ENCODE measurements at places on chromosomes 5 and 9.

- DNase-seq: no peak
Measured at GRCh38 chr9:111870774-111871498, 25.7 kb upstream of the UGCG start.

DNA sequence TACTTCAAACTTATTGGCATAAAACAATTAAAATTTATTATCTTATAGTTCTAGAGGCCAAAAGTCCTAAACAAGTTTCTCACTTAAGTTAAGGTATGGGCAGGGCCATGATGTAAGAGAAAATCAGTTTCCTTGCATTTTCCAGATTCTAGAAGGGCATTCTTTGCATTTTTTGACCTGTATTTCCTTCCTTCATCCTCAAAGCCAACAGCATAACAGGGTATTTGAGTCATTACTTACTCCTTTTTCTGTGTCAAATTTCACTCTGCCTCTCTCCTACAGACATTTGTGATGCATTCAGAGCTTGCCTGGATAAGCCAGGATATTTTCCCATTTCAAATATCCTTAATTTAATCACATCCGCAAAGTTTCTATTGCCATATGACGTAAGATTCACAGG is 1499.0 kb downstream of the EFNA5 start:
- no peak for DNase-seq

DNA sequence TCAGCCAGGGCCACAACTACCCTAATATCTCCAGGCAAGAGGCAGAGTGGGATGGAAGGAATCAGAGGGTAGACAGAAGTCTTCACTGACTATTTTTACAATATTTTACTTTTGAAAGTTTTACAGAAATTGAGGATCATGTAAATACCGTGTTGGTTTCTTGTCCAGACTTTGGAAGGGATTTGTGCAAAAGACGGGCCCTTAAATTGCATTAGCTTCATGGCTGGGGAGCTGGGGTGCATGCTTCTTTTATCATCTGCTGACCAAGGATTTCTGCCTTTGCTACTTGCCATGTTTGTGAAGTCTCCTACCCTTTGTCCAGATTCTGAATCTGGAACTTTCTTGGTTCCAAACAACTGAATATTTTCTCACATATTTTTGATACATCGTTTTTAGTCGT is 107.7 kb upstream of the GRIN3A start:
- DNase-seq: no peak

GRCh38 chr9:71924576-71924975 is 13.1 kb downstream of the C9orf85 start:
- no peak for DNase-seq

GRCh38 chr9:87461256-87461655 is 36.4 kb upstream of the DAPK1 start:
- no peak for DNase-seq

- no peak for DNase-seq
Measured at GRCh38 chr9:114228016-114228808, 72.9 kb downstream of the COL27A1 start.
